AG09319 (cell line): ENCODE measurements at places on chromosomes 12 and 14.

DNA sequence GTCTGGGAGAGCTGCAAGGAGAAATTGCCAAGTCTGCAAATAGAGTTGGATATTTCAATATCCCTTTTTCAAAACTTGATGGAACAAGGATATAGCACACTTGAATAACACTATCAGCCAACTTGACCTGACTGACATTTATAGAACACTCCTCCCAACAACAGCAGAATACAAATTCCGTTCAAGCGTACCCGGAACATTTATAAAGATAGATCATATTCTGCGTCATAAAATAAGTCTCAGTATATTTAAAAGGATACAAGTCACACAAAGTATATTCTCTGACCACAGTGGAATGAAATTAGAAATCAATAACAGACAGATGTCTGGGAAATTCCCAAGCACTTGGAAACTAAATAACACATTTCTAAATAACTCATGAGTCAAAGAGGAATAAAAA is 29.0 kb upstream of the MEG3 start:
- DNase-seq = no peak

DNA sequence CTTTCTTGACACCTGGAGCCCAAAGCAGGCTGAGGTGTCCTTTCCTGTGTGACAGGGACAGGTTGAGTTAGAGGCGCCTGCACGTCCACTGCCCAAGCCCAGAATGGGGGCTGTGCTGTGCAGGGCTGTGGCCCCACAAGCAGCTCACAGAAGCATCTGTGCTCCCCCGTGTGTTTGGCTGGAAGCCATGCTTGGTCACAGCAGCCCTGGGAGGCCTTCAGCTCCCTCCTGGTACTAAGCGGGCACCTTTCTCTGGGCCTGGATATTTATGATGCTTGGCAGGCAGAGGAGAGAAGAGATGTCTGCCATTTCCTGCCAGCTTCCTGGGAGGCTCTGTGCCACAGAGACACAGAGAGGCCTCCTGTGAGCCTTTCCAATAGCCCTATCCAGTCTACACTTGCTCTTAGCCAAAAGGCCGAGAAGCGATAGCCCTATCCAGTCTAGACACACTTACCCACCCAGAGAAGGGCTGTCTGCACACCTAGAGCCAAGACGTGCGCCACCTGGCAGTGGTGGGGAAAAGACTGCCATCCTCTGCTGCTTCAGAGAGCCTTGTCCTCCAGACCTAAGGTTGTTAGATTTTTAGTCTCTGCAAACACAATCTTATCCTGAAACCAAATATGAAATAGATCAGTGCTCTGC is 117.4 kb downstream of the GCH1 start:
- DNase-seq = no peak

DNA sequence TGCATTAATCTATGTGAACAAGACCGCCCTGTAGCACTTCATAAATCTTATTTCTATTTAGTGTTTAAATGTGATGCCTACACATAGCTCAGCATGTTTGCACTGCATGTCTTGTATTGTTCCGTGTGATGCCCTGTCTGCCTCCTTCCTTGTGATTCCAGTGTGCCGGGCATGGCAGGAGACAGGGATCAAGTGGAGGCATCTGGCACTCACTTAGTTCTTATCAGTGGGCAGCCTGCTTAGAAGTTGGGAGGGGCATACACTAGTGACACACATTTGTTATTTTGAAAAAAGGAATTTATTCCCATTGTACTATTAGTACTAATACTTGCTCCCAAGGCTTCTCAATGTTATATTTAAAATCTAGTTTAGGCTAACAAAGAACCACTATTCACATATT is 176.4 kb downstream of the KCNA5 start:
- DNase-seq = no peak

- DNase-seq = no peak
These were observed 4.9 kb upstream of the OTX2 start for GRCh38 chr14:56814969-56815700.

GRCh38 chr14:94517248-94517640 is 8.0 kb upstream of the SERPINA12 start:
- no peak for DNase-seq

GRCh38 chr12:90098132-90098779 is 389.6 kb upstream of the ATP2B1 start:
- DNase-seq = no peak

- DNase-seq = peak; percentile 75
These were observed 84.0 kb downstream of the DCAF5 start for GRCh38 chr14:69068744-69069421.

DNA sequence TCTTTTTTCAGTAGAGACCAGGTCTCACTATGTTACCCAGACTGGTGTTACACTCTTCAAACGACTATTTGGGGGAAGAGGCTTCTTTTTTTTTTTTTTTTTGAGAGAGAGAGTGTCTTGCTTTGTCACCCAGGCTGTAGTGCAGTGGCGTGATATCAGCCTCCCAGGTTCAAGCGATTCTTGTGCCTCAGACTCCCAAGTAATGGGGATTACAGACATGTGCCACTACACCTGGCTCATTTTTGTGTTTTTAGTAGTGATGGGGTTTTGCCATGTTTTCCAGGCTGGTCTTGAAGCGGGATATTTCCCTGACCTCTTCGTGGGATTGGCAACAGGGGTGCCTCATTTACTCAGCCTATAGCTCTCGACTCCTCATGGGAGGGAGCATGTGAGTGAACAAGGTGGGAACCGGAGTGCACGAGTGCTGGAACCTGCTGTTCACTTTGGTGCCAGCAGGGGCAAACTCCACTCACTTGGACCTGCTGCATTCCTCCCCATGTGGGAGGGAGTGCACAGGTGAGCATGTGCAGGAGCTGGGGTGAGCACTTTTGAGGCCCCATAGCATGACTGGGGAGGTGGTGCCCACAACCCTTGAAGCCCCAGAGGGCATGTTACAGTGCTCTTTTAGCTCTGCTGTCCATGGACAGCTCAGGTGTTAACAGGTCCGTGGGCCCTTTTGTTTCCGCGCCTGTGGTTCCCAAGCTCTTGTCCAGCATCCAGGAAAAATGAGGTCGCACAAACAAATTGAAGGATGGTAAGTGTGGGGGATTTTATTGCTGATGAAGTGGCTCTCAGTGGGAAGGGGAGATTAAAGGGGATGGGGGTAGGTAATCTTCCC is 79.1 kb upstream of the HECTD1 start:
- DNase-seq = no peak

DNA sequence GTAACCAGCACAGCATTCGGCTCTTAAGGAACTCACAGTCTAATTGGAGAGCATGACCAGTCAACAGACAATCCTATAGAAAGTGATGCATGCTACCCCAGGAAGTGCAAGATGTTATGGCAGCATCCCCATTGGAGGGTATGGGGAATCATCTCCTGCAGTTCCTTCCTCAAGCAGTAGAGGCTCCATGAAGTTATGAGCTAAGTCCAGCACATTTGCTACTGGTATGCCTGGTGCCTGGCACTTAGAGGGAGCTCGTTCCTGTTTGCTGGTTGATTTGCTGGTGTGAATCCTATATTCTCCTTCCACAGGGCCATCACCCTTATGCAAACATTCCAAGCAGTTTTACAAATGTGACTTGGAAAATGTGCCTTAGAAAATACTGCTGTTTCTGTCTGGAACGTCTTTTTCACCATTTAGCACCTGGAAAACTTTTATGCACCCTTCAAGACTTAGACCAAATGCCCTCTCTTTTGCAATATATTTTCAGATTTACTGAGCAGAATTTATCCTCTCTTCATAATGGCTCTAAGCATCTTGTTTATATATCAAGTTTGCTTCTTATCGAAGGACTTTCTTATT is 136.1 kb upstream of the WSCD2 start:
- no peak for DNase-seq

- DNase-seq = no peak
These were observed at the start of gene KLRK1 for GRCh38 chr12:10389904-10390303. TSS of gene KLRK1 (minus strand) at chr12:10390041. CDS start at chr12:10388810, 1,231 bp downstream.

GRCh38 chr12:120651821-120652220 is 11.4 kb downstream of the CABP1 start:
- DNase-seq = no peak

- peak; percentile 83 for DNase-seq
These were observed 11.3 kb downstream of the BDKRB1 start for GRCh38 chr14:96267336-96267735.

DNA sequence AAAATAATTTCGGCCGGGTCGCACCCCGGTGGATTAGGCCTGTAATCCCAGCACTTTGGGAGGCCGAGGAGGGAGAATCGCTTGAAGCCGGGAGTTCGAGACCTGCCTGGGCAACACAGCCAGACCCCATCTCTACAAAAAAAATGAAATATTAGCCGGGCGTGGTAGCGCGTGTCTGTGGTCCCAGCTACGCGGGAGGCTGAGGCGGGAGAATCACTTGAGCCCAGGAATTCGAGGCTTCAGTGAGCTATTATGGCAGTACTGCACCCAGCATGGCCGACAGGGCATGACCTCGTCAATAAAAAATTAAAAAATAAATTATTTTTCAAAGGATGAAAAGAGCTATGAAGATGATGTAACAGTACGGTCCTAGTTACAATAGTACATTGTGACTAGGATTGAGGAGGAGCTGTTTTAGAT is 523 bp downstream of the GTF2H3 start:
- no peak for DNase-seq

DNA sequence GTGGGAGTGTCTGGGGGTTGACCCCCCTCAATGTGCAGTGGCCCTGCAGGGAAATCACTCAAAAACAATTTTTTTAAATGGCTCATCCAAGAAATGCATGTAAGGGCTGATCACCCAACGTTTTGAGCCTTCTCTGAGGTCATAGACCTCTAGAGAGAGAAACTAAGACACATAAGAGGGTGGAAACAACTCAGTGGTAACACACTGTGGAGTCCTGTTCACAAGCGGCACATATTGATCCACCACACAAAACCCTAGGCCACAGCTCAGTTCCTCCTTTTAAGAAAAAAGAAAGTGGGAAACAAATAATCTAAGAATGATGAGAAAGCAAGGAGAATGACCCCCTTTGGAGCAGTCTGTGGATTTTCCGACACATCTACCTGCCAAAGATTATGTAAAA is 83.0 kb upstream of the METAP2 start:
- DNase-seq = no peak

DNA sequence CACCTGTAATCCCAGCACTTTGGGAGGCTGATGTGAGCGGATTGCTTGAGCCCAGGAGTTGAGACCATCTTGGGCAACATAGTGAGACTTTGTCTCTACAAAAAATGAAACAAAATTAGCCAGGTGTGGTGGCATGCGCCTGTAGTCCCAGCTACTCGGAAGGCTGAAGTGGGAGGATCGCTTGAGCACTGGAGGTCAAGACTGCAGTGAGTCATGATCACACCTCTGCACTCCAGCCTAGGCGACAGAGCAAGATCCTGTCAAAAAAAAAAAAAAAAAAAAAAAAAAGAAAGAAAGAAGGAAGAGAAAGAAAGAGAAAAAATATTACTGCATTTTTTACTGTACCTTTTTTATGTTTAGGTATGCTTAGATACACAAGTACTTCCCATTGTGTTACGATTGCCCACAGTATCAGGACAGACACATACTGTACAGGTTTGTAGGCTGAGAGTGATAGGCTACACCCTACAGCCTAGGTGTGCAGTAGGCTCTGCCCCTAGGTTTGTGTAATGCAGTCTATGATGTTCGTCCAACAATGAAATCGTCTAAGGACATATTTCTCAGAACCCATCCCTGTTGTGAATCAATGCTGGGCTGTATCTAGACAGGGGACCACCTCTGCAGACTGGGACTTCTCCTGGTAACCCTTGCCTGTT is 160.4 kb upstream of the PWP1 start:
- DNase-seq = no peak

- DNase-seq = no peak
These were observed at the start of gene SMAGP for GRCh38 chr12:51270067-51270950. TSS of gene SMAGP (minus strand) at chr12:51270415. CDS start at chr12:51269278, 1,137 bp downstream.

DNA sequence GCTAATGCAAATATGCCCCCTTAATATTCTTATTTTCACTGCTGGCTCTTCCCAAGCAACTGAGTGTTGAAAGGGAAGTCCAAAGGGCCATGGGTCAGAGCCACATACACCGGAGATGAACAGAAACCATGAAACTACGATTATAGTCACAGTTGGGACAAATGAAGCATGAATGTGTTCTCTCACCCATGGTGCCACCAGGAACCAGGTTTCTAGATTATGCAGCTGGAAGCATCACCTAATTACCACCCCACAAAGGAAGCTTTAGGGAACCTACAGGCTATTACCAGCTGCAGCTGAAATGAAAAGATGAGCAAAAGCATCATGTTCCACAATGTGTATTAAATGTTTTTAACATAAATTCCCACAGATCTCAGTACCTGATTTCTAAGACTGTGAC is 15.4 kb downstream of the TMTC1 start:
- no peak for DNase-seq

DNA sequence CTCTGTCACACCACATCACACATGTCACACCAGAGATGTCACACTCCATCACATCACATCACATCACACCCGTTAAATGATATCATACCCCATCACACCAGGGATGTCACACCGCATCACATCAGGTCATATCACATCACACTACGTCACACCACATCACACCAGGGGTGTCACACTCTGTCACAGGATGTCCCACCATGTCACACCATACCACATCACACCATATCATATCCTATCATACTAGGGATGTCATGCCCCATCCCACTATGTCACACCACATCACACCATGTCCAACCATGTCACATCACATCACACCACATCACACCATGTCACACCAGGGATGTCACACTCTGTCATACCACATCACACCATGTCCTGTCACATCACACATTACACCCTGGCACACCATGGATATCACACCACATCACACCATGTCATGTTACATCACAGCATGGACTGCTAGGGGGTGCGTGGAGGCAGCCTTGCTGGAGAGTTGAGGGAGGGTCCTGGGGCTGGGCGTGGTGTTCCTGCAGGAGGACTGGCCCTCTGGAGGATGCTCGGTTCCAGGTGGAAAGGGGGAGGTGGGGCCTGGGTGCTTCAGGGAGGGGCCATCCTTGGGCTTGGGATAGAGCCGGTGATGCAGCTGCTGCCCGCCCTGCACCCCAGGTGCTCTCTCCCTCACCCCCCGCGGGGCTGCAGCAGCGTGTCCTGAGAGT is 134.6 kb downstream of the TMEM121 start:
- no peak for DNase-seq

DNA sequence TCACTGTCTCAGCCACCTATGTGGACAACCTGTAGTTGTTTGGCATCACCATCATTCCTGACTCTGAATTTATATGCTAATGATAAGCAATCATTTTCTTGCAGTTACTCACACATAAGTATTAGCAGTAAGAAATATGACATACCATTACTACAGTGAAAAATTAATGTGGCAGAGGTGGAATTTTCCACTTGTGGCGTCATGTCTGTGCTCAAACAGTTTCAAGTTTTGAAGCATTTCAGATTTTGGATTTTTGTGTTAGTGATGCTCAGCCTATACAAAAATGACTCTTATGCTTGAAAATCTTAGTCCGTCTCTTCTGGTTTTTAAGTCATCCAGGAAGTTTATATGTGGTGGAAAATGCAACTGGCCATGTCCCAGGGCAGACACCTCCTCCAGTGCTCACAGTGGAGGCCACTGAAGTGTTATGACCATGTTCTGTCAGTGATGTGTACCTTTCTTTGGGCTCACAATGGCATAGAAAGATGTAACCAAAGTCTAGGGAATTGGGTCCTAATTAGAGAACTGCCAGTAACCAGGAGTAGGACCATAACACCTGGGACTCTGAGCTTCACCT is 220.6 kb downstream of the SYT1 start:
- no peak for DNase-seq

GRCh38 chr12:48980953-48981756 is 3.0 kb downstream of the WNT1 start:
- no peak for DNase-seq

- no peak for DNase-seq
These were observed 193.0 kb downstream of the SYT1 start for GRCh38 chr12:79057540-79057939.

- no peak for DNase-seq
These were observed 1195.7 kb downstream of the LRFN5 start for GRCh38 chr14:42802346-42802745.
